Stimulated activated CD4-positive, alpha-beta T cell treated with anti-CD3 and anti-CD28 coated beads, TNF-alpha, amount 100 ng/mL, for 4 hours (primary cell): ENCODE measurements at places on chromosomes 3 and 15.

DNA sequence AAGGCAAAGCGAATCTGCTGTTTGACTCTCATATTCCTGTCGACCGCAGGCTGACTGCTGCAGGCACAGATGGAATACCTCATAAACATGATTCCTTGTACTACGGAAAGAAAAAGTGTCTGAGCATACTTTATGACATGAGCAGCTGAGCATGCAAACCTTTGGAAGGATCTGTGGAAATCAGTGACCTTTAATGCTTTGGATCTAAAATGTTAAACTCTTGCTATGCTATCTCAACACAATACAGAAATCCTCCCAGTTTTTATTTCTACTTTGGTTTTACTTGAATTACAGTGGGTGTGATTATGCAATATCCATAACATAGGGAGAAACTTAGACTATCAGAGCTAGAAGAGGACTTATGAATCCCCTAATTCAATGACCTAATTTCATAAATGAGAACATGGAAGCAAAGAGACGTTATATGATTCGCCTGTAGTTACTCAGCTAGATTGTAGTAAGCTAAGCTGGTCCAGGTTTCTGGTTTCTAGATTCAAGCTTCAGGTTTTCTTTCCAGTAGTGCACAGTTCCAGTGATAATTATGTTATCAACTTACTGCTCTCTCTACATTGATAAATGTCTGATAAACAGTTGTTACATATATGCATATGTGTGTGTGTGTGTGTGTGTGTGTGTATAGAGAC is 127.6 kb upstream of the GBE1 start:
- DNase-seq = no peak

DNA sequence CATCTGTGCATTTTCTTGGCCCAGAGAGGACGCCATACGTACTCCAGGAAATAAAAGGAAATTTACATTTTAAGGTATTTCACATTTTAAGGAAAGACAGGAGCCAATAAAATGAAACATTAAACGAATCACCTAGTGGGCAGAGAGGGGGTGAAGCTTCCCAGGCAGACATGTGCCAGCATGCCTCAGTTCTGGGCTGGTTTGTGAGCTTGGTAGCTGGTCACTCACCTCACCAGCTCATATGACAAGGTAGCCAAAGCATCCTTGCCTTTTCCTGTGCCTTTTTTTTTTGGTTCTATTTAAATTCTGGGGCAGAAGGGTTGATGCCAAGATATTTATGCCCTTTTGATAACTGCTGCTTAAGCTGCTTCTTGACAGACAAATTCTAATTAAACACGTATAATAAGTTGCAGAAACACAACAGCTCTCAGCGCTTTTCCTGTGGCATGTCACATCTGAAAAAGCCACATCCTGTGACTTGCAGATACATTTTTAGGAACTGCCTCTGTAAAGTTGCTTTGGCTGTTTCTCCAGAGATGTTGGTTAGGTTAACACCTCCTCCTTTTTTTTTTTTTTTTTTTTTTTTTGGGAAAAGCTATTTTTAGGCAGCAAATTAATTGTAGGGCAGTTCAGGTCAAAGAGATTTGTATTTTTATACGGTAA is 218.6 kb downstream of the PDCD6IP start:
- no peak for DNase-seq

GRCh38 chr3:136311968-136312367 is 61.8 kb downstream of the PCCB start:
- DNase-seq = no peak

GRCh38 chr3:131050001-131050400 is 23.3 kb downstream of the NEK11 start:
- DNase-seq = no peak

- DNase-seq = no peak
Observed at GRCh38 chr3:185739264-185739701, 85.6 kb downstream of the IGF2BP2 start.

DNA sequence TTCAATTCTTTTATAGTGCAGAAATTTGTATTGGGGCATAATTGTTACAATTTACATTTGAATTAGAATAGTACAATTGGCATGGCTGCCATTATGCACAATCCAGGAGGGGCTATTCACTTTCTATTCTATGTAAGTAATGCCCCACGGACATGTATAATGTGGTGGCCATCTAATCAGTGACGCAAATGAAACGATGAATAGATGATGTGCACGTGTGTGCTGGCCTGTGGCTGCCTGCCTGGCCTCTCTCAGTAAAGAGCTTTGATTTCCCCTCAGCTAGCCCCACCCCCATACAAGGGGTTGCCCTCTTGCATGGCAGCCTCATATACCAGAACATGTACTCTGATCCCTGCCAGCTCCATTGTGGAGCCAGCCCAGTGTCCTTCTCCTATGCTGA is 86.5 kb downstream of the BOC start:
- no peak for DNase-seq

- peak; percentile 74 for DNase-seq
Observed at GRCh38 chr3:53881691-53882593, at the start of gene ACTR8. TSS of gene ACTR8 (minus strand) at chr3:53882152. CDS start at chr3:53882101, 51 bp downstream.

- no peak for DNase-seq
Observed at GRCh38 chr15:75731248-75732151, 18.9 kb upstream of the CSPG4 start.

GRCh38 chr15:51814606-51815005 is 14.8 kb upstream of the TMOD3 start:
- no peak for DNase-seq

- no peak for DNase-seq
Observed at GRCh38 chr3:242602-243355, 46.2 kb downstream of the CHL1 start.

- no peak for DNase-seq
Observed at GRCh38 chr3:4551051-4551711, 58.0 kb downstream of the ITPR1 start.

DNA sequence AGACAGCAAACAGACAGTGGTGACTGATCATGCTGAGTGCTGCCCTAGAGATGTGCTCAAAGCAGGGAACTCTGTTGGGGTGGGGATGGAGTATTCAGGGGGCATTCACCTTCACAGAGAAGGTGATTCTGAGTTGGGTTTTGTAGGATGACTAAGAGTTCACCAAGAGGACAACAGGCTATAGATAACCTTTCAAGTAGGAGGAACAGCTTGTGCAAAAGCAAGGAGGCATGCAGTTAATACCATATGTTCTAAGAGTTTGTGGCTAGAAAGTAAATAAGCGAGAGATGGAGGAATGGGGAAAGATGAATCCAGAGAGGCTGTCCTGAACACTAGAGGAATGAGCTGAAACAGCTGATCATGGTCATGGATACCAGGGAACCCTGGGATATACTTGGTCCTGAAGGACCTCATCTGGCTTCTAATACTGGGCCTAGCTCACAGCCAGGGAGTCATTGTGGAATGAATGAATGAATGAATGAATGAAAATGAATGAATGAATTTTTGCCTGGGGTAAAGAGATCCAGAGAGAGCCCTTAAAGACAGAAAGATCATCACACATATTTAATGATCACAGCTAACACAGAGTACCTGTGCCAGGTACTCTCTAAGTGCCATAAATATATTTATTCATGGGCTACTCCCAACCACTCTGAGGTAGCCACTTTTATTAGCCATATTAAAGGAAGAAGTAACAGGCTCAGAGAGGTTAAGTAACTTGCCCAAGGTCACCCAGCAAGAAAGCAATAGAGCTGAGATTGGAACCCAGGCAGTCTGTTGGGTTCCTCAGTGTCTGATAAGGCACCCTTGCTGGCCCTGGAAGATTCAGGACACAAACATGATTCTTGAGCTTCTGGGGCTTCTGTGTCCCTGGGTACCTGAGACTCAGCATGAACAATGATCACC is 22.0 kb downstream of the SMAD6 start:
- no peak for DNase-seq

DNA sequence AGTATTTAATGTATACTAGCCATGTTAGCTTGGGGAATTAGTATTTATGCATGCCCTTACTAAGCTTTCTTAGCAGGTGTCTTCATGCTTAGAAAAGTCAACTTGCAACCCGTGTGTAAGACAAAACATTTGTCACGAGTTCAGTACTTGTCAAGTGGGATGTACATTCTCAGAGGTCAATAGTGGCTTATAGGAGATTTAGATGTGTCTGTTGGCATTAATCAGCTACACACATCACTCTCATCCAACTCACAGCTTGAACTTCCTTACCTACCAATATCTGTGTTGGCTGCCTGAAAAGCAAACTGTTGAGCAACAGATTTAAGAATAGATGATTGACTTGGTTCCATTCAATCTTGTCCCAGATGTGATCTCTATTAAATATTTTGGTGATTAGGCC is 109.5 kb downstream of the ROBO2 start:
- DNase-seq = no peak

- DNase-seq = no peak
Observed at GRCh38 chr3:50423543-50423942, 64.2 kb upstream of the TMEM115 start.

- DNase-seq = no peak
Observed at GRCh38 chr15:43330780-43331087, 361 bp upstream of the LCMT2 start.

DNA sequence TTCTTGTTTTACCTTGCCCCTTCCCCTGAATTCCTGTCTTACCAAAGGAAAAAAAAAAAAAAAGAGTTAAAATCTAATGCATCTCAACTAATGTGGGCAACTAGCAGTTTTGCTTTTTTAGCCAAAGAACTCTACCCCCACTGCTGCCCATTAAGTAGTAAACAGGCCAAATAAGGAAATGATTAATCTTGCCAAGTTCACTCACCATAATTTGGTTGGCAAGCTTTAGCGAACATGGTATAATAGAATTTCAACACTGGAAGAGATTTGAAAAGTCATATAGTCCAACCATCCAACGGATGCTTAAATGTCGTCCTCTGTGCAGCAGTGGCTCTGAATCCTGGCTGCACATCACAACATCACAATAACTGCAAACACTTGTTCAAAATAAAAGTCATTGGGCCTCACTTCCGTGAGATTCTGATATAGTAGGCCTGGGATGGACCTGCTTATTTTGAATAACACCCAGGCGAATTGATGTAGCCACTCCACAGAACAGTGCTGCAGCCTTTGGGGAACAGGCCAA is 142.0 kb upstream of the UBE2E1 start:
- DNase-seq = no peak

GRCh38 chr15:57387564-57388076 is 11.3 kb downstream of the CGNL1 start:
- DNase-seq = no peak

DNA sequence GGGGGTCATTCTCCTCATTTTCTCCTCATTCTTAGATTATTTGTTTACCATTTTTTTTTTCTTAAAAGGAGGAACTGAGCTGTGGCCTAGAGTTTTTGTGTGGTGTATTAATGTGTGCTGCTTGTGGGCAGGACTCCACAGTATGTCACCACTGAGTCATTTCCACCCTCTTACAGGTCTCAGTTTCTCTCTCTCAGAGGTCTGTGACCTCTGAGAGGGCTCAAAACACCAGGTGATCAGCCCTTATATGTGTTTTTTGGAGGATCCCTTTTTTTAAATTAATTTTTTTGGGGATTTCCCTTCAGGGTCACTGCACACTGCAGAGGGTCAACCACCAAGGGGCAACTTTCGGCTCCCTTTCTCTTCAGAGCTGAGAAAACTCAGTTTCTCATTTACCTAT is 166.4 kb downstream of the SUCNR1 start:
- no peak for DNase-seq

GRCh38 chr3:8741581-8742261 is 8.1 kb downstream of the CAV3 start:
- DNase-seq = no peak

DNA sequence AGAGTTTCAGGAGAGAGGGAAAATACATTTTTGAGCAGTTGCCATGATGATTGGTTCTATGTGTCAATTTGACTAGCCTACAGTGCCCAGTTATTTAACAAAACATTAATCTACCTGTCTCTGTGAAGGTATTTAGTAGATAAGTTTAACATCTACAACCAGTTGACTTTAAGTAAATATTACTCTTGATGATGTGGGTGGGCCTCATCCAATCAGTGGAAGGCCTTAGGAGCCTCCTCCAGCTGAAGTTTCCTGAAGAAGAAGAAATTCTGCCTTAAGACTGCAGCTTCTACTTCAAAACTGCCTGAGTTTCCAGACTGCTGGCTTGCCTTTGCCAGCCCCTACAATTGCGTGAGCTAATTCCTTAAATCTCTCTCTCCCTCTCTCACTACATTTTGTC is 93.6 kb downstream of the OXSM start:
- no peak for DNase-seq

DNA sequence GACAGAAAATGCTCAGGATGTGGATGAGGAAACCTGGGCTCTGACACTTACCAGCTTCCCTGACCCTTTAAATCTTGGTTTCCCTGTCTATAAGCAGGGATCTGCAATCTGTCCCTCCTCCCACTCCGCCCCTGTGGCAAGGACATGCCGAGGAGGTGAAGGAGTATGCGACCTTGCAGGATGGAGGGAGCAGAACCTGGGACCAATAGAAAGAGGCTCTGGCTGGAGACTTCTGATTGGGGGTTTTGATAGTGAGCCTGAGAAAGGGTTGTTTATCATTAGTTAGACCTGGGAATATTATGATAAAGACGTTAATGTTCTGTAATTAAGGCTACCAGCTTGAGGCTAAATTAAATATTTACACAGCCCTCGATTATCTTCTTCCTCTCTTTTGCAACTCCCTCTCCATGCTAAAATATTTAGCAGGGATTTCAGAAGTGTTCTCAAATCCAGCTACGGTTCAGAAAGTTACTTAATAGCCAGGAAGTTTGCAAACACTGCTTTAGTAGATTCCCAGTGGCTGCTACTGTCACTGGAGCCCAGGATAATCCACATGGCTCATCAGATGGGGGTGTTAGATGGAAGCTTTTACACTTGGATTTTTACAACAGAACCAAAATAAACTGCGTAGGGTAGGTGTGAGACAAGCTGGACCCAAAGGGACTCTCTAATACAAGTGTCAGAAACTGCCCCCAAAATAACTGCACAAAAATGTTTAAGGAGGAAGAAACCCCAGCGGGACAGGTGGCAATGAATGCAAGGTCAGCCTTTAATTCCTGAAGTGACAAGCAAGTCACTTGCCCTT is 9.2 kb upstream of the PAQR5 start:
- DNase-seq = no peak

DNA sequence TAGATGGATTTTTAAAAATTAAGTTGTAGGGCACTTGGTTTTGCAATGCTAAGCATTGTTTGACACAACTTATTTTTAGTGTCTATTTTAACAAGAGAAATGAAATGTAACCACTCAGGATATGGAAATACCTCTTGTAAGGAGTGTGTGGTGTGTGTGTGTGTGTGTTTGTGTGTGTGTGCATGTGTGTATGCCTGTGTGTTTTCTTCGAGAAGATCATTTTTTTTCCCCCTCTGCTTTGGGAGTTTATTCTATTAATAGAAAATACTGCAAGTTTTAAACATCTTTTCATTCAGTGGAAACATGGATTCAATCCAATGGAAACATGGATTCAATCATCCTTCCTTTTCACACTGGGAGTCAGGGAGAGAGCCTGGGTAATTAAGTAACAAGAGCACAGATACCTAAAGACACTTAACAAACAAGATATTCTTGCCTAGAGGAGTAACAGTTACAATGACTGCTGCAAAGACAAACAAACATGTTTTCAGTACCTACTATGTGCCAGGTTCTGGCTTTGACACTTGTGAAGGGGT is 567.2 kb upstream of the TBL1XR1 start:
- no peak for DNase-seq

GRCh38 chr15:63870487-63871209 is 36.9 kb upstream of the HERC1 start:
- no peak for DNase-seq
